Ovary (tissue), 10 donors: ENCODE measurements at places on chromosomes 5 and 9. TPM values are rescaled to one million over a fixed set of nuclear protein-coding genes. Genes with fewer than 3 reads are reported as not detected.

GRCh38 chr5:156148301-156148700 lies 178.7 kb upstream of the SGCD start:
- no peak for DNase-seq
- no peak overlapping the region for H3K27ac ChIP-seq
- H3K36me3 ChIP-seq: no peaks in the 10 kb centered on the region
- no peaks in the 10 kb centered on the region for H3K4me1 ChIP-seq

DNA sequence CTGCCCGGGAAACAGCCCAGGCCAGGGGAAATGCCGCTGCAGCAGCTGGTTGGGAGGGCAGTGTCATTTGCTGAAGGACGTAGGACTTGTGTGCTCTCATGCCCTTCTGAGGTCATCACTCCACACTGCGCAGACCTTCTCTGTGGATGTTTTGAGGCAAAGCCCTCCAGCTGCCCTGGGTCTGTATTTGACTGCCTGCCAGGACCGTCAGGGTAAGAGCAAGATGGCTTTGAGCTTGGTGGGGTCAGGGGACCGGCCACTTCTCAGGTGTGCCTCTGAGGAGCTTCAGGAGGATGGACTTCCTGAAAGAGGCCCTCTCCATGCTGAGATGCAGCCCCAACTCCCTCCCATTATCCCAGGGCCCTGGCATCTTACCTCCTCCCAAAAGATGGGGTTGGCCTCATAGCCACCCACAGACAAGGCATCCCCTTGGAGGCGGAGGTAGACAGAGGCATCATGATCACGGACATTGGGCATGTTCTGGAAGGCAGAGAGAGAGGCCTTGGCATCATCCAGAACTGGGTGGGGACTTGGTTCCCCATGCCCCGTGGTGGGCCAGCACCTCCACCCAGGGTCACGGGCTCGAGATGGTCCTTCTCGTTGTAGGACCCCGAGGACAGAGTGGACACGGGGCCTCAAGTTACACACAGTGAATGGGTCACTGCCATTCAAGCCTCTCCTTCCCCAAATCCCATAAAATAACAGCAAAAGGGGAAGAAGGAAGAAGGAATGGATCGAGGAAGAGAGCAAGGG lies 19.4 kb downstream of the SARDH start:
- no peak overlapping the region for H3K4me3 ChIP-seq
- H3K36me3 ChIP-seq: no peaks in the 10 kb centered on the region
- no peaks in the 10 kb centered on the region for H3K27me3 ChIP-seq
- H3K27ac ChIP-seq: no peak overlapping the region
- DNase-seq: no peak

- no peaks in the 10 kb centered on the region for H3K27me3 ChIP-seq
- peak; percentile 64 for DNase-seq
- H3K4me1 ChIP-seq: peaks cover 8% of the 10 kb centered on the region
- no peaks in the 10 kb centered on the region for H3K36me3 ChIP-seq
These were observed 5.1 kb downstream of the RGS14 start for GRCh38 chr5:177362610-177363507.

DNA sequence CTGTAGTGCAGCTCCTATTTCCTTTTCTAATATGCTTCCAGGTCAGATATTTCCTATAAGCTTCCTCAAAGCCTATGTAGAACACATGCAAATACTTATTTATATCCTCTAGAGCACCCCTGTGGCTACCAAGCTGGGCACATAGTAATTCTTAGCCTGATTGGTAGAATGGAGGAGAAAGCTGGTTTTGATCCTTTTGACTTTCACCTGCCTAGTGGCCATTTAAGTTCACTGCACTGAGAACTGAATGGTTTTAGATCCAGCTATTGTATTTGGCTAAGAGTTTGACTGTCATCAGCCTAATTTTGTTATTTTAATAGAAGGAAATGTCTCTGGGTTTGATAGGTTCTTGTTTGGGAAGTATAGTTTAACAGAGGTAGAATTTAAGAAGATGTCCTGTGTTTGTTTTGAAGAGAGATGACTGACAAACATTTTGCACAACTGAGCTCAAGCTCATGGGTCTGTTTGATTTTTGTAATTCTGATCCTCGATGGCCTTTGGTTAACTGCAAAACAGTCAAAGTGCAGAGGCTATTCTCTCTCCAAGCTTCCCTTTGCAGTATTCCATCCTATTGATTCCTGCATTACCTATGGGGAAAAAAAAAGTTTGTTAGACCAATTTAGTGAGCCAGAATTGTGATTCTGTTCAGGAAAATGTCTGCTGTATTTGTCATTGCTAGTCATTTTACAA lies 85.4 kb downstream of the KCNN2 start:
- no peaks in the 10 kb centered on the region for H3K27me3 ChIP-seq
- no peaks in the 10 kb centered on the region for H3K4me1 ChIP-seq
- no peaks in the 10 kb centered on the region for H3K36me3 ChIP-seq
- no peak overlapping the region for H3K4me3 ChIP-seq
- DNase-seq: no peak
- H3K27ac ChIP-seq: no peak overlapping the region

DNA sequence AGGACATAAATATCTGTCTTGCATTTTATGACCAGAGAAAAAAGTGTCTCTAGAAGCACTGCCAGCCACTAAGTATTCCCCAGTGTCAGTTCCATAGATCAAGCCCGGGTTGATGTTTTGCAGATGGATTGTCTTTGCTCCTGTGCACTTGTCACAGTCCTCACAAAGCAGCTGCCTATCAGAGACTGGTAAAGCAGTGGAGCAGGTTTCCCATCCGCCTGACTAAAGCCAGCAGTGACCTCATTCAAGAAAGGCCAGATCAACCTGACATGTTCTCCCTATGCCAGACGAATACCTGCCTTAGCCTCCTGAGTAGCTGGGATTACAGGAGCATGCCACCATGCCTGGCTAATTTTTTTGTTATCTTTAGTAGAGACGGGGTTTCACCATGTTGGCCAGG lies 26.8 kb upstream of the GARNL3 start:
- H3K36me3 ChIP-seq: no peaks in the 10 kb centered on the region
- no peak overlapping the region for H3K27ac ChIP-seq
- DNase-seq: no peak
- no peak overlapping the region for H3K4me3 ChIP-seq
- H3K4me1 ChIP-seq: peaks cover 4% of the 10 kb centered on the region

Gene FRRS1L
- 8.3 TPM for total RNA-seq

Gene LIX1
- 0.20 TPM for total RNA-seq

- H3K27ac ChIP-seq: no peak overlapping the region
- H3K4me3 ChIP-seq: no peak overlapping the region
- peaks cover 43% of the 10 kb centered on the region for H3K4me1 ChIP-seq
- no peaks in the 10 kb centered on the region for H3K27me3 ChIP-seq
- no peak for DNase-seq
These were observed 58.7 kb downstream of the RXRA start for GRCh38 chr9:134384811-134385479.

Gene BARHL1
- total RNA-seq: not detected

- no peak overlapping the region for H3K27ac ChIP-seq
- no peak for DNase-seq
- peaks cover 2% of the 10 kb centered on the region for H3K4me1 ChIP-seq
- H3K27me3 ChIP-seq: no peaks in the 10 kb centered on the region
These were observed 63.2 kb downstream of the TTLL11 start for GRCh38 chr9:122029898-122030297.

Gene CTNND2
- total RNA-seq: 1.7 TPM

DNA sequence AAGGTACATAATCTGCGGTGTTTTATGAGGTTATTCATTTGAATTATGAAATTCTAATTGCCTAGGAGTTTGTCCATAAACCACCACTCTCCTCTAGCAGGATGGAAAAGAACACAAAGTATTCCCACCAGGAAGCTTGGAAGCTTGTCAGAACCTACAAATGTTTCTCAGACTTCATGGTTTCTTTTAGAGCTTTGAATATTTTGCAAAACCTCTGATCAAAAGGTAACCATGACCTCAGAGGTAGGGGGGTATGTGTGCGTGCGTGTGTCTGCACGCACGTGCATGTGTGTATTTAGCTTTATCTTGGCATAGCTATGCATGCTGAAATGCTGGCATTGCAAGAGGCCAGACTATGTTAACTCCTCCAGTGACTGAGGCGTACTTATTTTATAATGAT lies 847.0 kb downstream of the TLE1 start:
- DNase-seq: no peak
- no peak overlapping the region for H3K27ac ChIP-seq
- no peaks in the 10 kb centered on the region for H3K27me3 ChIP-seq

Gene TMC1
- 0.53 TPM for total RNA-seq

GRCh38 chr9:115517335-115518075 lies 399.5 kb upstream of the TNC start:
- no peak overlapping the region for H3K27ac ChIP-seq
- H3K36me3 ChIP-seq: no peaks in the 10 kb centered on the region
- H3K4me3 ChIP-seq: no peak overlapping the region
- H3K4me1 ChIP-seq: no peaks in the 10 kb centered on the region
- no peak for DNase-seq

- H3K36me3 ChIP-seq: no peaks in the 10 kb centered on the region
- no peaks in the 10 kb centered on the region for H3K4me1 ChIP-seq
- no peak for DNase-seq
- no peak overlapping the region for H3K27ac ChIP-seq
- no peaks in the 10 kb centered on the region for H3K27me3 ChIP-seq
- H3K4me3 ChIP-seq: no peak overlapping the region
These were observed 203.7 kb upstream of the SLC24A2 start for GRCh38 chr9:19992556-19992955.

GRCh38 chr5:1288439-1289335 lies 6.2 kb downstream of the TERT start:
- no peak overlapping the region for H3K27ac ChIP-seq
- H3K4me1 ChIP-seq: no peaks in the 10 kb centered on the region
- no peaks in the 10 kb centered on the region for H3K36me3 ChIP-seq
- no peaks in the 10 kb centered on the region for H3K27me3 ChIP-seq
- no peak for DNase-seq
- no peak overlapping the region for H3K4me3 ChIP-seq

DNA sequence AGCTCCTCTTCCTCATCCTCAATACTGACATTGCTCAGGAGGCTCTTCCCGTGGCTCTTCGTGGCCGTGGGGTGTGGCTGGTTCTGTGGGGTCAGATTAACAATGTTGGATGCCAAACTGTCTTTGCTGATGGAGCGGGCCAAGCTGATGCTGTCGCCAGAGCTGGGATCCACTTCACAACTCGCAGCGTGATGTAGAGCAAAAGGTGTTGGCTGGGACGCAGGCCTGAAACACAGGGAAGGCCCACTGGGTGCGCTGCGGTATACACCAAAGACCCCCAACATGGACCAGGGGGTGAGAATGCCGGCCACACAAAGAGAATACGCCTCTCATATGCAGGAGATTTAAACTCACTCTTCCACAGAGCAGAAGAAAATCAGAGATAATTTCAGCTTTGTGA lies 84.3 kb downstream of the CAMSAP1 start:
- no peaks in the 10 kb centered on the region for H3K27me3 ChIP-seq
- DNase-seq: no peak
- H3K27ac ChIP-seq: no peak overlapping the region
- H3K36me3 ChIP-seq: no peaks in the 10 kb centered on the region

GRCh38 chr5:34666392-34667080 lies 10.4 kb downstream of the RAI14 start:
- no peak for DNase-seq
- no peaks in the 10 kb centered on the region for H3K27me3 ChIP-seq
- no peak overlapping the region for H3K4me3 ChIP-seq
- no peak overlapping the region for H3K27ac ChIP-seq
- H3K36me3 ChIP-seq: no peaks in the 10 kb centered on the region
- no peaks in the 10 kb centered on the region for H3K4me1 ChIP-seq

GRCh38 chr9:109012009-109012875 lies 1.1 kb downstream of the CTNNAL1 start:
- H3K4me1 ChIP-seq: peaks cover 16% of the 10 kb centered on the region
- peak; percentile 68 for DNase-seq
- peak overlapping the region; percentile 97 for H3K4me3 ChIP-seq

Gene THBS4
- 2.9 TPM for total RNA-seq

Gene AK6
- total RNA-seq: 21.2 TPM

- no peaks in the 10 kb centered on the region for H3K4me1 ChIP-seq
- H3K27ac ChIP-seq: no peak overlapping the region
- no peaks in the 10 kb centered on the region for H3K27me3 ChIP-seq
- H3K4me3 ChIP-seq: no peak overlapping the region
- no peaks in the 10 kb centered on the region for H3K36me3 ChIP-seq
These were observed 177.1 kb downstream of the ATP10B start for GRCh38 chr5:160674901-160675300.

Gene CNTNAP3
- 1.9 TPM for total RNA-seq

GRCh38 chr5:122638581-122638980 lies 136.3 kb upstream of the SNX2 start:
- no peak for DNase-seq
- H3K4me3 ChIP-seq: no peak overlapping the region
- H3K27ac ChIP-seq: no peak overlapping the region
- no peaks in the 10 kb centered on the region for H3K36me3 ChIP-seq

- no peaks in the 10 kb centered on the region for H3K4me1 ChIP-seq
- no peak overlapping the region for H3K27ac ChIP-seq
- no peak overlapping the region for H3K4me3 ChIP-seq
- no peaks in the 10 kb centered on the region for H3K36me3 ChIP-seq
These were observed 518.1 kb downstream of the CSNK1G3 start for GRCh38 chr5:124030043-124030491.

GRCh38 chr5:165370794-165371193 lies 1865.4 kb downstream of the MAT2B start:
- H3K4me3 ChIP-seq: no peak overlapping the region
- H3K4me1 ChIP-seq: no peaks in the 10 kb centered on the region
- no peak for DNase-seq
- H3K36me3 ChIP-seq: no peaks in the 10 kb centered on the region
- H3K27me3 ChIP-seq: no peaks in the 10 kb centered on the region
- no peak overlapping the region for H3K27ac ChIP-seq

GRCh38 chr9:129697656-129698253 lies 32.3 kb downstream of the PRRX2 start:
- peaks cover 4% of the 10 kb centered on the region for H3K4me1 ChIP-seq
- no peak overlapping the region for H3K27ac ChIP-seq
- H3K27me3 ChIP-seq: no peaks in the 10 kb centered on the region
- H3K4me3 ChIP-seq: peak overlapping the region; percentile 32

GRCh38 chr9:35948451-35948850 lies 9.5 kb downstream of the OR2S2 start:
- H3K27ac ChIP-seq: no peak overlapping the region
- no peak for DNase-seq
- H3K4me3 ChIP-seq: no peak overlapping the region

DNA sequence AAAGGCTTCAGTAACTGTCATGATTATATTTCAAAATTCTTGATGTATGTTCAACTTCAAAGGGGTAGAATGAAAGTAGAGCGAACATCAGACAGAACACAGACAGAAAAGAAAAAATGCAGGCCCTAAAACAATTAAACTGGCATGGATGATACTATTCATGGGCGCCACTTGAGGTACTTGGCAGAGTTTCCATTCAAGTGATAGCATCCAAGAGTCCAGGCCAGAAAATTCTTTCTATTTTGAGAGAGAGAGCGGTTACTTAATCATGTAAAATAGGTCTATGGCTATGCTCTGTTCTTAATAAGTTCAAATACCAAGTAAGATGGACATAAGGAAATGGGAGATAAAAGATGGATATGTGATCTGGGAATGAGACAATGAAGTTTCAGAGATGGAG lies 21.4 kb upstream of the PRR16 start:
- DNase-seq: no peak
- no peaks in the 10 kb centered on the region for H3K27me3 ChIP-seq
- no peak overlapping the region for H3K4me3 ChIP-seq
- no peaks in the 10 kb centered on the region for H3K4me1 ChIP-seq
- no peaks in the 10 kb centered on the region for H3K36me3 ChIP-seq
- no peak overlapping the region for H3K27ac ChIP-seq

Gene TLE4
- total RNA-seq: 66.2 TPM

Gene CTXN3
- total RNA-seq: not detected

- peaks cover 6% of the 10 kb centered on the region for H3K4me1 ChIP-seq
- H3K4me3 ChIP-seq: no peak overlapping the region
- no peaks in the 10 kb centered on the region for H3K27me3 ChIP-seq
- no peak for DNase-seq
These were observed 261.6 kb downstream of the GLIS3 start for GRCh38 chr9:4038182-4038723.
